ENCODE measurements at places on chromosomes 7 and 10.

DNA sequence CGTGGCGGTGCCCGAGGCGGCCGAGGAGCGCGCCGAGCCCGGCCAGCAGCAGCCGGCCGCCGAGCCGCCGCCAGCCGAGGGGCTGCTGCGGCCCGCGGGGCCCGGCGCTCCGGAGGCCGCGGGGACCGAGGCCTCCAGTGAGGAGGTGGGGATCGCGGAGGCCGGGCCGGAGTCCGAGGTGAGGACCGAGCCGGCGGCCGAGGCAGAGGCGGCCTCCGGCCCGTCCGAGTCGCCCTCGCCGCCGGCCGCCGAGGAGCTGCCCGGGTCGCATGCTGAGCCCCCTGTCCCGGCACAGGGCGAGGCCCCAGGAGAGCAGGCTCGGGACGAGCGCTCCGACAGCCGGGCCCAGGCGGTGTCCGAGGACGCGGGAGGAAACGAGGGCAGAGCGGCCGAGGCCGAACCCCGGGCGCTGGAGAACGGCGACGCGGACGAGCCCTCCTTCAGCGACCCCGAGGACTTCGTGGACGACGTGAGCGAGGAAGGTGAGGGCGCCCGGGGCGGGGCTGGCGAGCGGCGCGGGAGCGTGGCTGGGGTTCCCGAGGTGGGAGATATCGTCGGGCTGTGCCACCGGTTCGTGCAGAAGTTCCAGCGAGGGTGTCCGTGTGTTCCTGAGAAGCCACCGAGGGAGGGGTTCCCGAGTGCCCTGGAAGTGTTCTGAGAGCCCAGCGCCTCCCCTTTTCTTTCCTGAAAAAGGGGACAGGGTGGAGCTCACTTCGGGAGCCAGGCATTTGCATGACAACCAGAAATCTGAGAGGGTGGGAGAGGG lies 495 bp downstream of the EIF3B start:
- no peak for DNase-seq

DNA sequence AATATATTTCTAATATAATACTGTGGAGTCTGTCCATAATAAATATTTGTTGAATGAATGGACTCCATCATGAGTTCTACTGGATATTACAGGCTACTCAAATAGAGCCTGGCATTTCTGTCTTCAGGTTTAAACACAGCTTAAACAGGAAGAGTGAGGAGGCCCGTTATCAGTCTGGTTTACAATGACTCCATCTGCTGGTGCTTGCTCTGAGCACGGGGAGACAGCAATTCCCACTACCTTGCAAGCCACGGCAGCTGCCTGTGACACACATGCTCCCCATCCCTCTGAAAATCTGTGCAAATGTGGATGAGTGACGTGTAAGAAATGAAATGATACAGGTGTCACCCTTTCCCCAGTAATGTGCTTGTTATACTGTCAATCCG lies 293.5 kb upstream of the IMMP2L start:
- DNase-seq, result no peak

DNA sequence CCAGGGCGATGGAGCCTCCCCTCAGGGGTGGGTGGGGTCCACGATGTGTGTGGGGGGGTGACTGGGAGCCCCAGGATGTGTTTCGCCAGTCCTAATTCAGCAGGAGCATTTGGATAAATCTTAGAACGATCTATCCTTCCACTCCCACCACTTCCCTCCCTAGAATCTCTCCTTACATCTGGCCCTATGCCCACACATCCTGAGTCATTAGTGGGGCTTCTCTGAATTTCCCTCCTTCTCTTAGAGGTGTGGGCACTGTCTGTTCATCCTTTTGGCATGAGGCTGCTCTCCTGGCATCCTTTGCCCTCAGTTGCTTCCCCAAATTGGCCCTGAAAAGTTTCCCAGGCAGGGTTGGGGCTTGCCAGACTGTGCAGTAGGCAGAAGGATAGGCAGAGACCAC lies 1.6 kb downstream of the GHRHR start:
- DNase-seq, result no peak

GRCh38 chr7:77458786-77459185 lies 42.6 kb upstream of the GSAP start:
- DNase-seq, result no peak

DNA sequence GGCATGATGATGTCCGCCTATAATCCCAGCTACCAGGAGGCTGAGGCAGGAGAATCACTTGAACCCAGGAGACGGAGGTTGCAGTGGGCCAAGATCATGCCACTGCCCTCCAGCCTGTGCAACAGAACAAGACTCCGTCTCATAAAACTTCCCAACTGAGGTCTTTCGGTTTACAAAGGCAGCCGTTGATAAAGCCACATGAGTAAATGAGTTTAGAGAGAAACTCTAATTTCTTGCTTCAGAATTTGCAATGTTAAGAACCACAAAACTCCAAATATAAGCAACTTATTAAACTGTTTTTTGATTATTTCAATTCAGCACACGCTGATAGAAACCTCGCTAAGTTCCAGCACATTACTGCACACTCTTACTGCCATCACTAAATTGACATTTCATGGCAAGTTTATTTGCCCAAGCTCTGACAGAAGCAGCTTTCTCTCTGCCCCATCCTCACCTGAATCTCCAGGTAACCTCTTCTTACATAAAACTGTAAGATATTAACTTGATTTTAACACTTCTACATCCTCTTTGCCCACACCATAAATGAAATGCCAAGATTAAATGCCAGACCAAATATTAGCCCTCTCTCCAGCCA lies 67.7 kb downstream of the FGFR2 start:
- no peak for DNase-seq

DNA sequence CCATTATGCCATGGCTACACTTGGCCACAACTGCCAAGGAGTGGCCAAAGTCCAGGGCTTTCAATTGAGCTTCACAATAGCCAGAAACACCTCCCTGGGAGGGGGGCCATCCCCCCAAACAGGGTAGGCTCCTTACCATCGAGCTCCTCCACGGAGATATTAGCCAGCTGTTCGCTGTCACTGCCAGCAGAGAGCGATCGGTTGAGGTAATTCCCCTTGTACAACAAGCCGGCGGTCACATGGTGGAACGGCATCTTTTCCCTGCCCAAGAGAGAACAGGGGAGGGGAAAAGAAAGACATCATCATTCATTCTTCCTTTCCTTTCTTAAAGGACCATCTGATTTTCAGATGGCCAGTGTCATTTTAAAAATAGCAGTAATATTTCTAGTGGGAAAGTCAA lies 133.6 kb downstream of the CALN1 start:
- no peak for DNase-seq

DNA sequence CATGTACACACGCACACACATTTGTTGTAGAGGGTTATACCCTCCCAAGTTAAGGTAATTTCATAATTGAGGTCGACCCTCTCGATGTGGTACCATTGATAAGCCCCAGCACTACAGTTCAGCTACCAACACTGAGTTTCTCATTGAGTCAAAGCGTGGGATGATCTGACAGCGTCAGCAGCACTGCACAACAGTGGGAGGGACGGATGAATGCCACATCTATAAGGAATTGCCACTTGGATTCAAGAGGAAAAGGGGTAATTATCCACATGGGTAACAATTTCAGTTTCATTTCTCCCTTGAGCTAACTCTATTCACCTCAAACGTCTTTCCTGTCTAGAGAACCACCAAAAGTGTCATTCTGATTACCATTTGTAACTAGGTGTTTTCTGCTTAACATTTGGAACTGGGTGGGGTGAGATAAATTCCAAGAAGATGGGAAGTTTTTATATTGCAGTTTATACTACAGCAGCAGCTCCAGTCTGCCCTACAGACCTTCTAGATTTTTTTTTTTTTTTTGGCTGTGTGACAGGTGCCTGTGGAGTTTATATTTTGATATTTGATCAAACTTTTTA lies 342.9 kb downstream of the AUTS2 start:
- DNase-seq, result no peak

DNA sequence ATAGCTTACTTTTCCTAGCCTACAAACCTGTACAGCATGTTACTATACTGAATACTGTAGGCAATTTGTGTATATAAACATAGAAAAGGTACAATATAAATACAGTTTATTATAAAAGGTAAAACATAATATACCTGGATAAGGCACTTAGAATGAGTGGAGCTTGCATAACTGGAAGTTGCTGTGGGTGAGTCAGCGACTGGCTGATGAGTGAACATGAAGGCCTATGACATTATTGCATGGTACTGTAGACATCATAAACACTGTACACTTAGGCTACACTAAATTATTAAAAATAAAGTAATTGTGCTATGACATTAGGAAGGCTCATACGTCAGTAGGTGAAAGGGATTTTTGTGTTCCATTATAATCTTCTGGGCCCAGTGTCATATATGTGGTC lies 228.8 kb downstream of the HDAC9 start:
- DNase-seq, result no peak

DNA sequence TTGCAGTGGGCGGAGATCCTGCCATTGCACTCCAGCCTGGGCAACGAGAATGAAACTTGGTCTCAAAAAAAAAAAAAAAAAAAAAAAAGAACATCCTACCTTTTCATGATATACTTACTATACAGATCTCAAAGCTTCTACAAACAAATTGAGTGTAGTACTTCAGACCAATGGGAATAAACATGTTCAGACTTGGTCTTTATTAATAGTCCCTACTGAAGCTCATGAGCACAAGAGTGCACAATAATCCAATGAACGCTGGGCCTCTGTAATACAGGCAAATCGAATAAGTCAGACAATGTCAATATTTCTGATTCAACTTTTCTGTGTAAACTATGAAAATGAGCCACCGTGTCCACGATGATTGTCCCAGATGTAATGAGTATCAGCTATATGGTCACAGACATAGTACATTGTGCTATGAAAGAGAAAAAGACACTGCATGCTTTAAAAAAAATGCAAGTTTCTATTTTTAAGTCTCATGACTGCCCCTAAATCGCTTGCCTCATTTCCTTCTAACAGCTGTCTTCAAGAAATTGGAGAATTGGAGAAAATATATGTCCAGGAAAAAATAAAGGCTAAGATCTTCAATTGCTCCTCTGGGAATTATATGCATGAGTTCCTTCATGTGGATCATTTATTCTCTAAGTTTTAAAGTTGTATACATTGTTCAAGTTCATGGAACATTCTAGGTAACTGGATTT lies 64.0 kb upstream of the CTTNBP2 start:
- no peak for DNase-seq

GRCh38 chr7:99827040-99827778 lies 604 bp upstream of the CYP3A43 start:
- DNase-seq, result no peak

DNA sequence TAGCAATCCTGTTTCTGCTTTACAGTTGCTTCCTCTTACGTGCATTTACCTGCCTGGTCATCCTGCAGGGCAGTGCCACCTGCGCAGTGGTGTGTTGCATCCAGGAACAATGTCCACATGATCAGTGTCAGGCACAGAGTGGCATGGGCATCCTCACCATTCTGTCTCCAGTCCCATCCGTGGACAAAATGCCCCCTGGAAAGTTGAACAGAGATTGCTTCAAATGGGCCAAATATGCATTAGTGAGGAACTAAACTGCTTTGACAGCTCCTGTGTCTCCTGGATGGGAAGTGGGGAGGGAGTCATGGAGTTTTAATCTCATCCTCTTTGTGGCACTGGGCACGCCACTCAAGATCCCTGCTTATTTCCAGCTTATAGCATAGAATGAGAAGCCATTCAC lies 151.8 kb downstream of the DPP6 start:
- no peak for DNase-seq

Data from GOT3 (cell line).